Naive B cell (primary cell): ENCODE measurements at places on chromosomes 3 and 15.

DNA sequence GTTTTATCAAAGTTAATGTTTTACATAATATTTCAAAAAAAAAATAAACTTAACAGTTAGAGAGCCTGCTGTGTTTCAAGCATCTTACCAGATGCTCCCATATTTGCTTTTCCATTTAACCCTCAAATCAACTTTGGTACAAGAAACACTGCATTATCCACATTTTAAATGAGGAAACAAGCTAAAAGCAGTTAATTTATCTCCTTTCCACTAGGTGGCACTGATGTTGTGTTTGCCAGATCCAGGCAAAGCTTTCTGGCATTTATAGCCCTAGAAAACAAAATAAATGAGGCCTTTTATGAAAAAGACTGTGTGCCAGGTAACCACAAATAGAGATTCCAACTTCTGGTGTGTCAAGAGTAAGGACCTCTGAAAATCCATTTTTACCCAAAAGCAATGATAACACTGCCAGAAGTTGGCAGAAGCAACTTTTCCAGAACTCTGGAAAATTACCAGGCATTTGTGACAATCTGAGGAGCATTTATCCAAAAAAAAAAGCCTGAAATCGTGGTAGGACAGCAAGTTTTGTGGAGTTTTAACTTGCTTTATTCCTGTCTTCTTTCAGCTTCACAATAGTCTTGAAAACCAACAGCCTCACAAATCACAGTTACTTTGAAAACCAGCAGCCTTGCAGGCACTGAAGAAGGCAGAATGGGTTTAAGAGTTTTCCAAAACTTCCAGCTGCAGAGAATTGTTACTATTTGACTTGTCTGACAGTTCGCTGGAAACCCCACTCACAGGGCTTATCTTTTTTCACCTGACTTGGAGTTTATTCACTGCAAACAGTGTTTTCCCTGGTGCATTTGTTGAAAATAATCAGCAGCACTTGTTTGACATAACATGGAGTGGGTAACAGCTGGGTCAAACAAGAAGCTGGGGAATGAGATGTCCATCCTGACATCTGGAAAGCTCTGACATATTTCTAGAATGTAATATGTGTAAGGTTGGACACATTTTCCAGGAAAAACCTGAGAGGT, 9.2 kb downstream of the FAM162A start:
- peak; percentile 46 for DNase-seq

- no peak for DNase-seq
These were observed 659.1 kb downstream of the GRM7 start for GRCh38 chr3:7520059-7520458.

DNA sequence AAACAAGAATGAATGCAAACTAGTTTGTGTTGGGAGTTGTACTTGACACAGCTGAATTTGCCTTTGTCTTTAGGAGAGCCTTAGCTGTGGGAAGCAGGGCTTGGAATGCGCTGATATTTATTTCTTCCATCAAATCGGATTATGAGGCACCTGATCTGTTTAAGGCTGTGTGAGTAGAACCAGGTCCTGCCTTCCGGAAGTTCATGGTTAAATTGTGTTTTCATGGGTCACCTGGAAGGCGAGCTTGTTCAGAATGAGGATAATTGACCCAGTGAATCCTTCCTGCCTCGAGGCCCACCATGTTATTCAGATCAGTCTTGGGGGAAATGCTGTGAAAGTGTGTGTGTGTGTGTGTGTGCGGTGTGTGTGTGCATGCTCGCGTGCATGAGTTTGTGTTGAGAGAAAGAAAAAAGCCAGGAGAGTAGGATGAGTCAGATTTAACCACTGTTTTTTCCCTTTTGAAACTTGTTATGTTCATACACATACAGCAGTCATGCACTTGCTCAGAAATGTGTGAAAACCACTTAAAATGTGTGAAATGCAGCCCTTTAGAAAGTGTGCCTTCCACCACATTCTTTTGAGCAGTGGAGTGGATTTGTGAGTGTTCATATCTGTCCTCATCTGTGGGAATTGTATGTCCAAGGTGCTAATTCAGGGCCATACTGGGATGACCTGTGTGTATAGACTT, 36.7 kb downstream of the SMAD3 start:
- no peak for DNase-seq

- DNase-seq = no peak
These were observed 57.4 kb downstream of the ZBTB38 start for GRCh38 chr3:141425523-141426233.

GRCh38 chr3:186002884-186003472, 65.2 kb upstream of the TRA2B start:
- no peak for DNase-seq

- DNase-seq = no peak
These were observed 276.3 kb upstream of the DNAJC19 start for GRCh38 chr3:181265750-181266333.

GRCh38 chr3:16352428-16352827, 87.4 kb downstream of the OXNAD1 start:
- no peak for DNase-seq

DNA sequence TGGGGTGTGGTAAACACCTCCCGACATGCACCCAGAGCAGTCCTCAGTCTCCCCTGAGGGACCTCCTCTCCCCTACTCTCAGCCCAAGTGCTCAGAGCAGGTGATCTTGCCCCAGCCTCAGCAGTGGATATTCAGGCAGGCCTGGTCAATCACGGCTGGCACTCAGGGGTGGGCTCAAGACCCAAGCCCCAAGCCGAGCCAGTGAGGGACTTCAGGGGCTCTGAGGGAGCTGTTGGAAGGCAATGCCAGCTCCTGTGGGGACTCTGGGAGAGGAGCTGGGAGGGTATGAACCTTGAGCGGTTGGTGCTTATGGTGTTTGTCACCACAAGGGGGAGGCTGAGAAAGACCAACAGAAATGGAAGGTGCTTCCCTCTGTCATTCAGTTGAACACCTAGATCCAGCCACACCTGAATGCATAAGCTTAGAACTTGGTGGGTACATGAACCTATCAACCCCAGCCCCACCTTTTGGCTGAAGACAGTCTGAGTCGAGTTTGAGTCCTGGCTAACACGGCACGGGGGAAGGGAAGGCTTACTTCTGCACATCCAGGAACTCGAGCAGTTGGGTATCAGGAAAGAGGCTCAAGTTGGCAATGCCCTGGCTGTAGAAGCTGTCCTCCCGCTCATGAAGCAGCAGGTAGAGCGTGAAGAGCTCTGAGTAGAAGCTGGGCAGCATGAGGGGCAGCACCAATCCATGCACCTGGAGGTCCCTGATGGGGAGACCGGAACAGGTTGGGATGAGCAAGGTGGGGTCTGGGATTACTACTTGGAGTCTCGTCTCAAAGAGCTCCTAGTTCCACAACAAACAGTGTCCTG, 19.2 kb downstream of the ALS2CL start:
- no peak for DNase-seq

DNA sequence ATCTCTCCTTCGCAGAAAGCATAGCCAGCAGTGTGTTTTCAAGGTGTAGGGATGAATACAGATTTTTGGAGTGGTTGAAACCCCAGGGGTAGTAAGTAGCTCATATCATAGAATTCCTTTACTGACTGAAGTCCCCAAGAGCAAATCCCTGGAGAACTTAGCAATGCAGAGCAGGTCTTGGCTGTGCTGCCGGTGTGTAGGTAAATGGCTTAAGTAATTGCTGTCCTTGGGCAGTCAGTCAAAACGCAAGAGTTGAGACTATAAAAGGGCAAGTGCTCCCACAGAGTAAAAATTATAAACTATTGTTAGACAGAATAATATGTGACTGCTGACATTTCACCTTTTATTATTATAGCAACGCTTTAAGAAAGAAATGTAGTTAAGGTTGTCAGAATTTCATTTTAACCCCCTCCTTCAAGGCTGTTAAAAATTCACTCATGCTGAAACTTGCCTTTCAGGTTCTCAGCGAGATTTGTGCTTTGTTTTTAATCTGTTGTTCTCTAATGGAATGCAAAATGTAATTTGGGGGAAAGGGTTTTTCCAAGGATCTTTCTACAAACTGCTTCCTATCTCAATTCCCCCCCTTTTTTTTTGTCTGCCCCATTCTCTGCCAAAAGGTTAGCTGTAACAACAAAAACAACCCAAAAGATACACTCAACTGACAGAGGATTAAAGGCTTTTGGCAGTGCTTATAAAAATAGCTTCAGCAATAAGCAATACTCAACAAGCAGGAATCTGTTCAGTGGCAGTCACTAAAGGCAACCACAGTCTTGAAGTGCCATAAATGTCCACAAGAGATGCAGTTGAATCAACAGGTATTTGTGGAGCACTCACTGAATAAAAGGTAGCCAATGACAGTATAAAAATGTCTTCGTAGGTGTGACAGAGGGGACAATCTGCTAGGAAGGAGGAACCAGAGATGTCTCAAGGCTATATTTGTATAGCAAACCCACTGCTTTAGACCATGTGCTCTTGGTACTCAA, 105.3 kb downstream of the THRB start:
- no peak for DNase-seq

DNA sequence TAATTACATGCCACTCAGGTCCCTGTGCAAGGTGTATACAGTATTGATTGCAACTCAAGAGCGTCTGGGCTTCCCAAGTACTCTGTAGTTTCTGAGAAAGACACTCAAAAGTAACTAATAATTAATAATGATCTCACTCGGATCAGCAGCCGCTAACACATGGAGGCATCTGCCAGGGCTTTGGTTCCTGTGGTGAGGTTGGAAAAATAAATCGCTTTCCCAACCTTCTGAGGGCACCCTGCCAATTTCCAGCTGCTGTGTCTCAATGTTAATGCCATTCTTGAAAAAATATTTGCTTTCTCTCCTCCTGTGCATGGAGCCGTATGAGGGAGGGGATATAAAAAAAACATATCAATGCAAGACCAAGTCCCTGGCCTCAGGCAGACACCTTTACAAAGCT, 116.5 kb upstream of the SLC2A2 start:
- no peak for DNase-seq

DNA sequence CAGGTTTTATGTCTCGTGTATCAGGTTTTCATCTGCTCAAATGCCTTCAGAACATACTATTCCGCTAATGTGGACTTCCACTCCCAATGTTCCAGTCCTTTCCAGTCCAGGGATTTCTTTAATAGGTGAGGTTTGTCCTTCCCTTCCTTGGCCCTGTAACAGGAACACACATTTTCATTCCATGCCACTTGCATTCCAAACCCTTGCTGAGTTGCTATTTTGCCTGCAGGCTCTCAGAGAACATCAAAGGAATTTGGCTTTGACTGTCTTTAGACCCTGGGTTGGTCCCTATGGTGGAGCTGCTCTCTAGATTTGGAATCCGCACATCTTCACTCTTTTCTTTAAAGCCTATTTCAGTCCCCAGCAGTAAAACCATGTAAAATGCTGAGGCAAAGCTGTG, 12.3 kb upstream of the ALCAM start:
- no peak for DNase-seq

- no peak for DNase-seq
These were observed 27.2 kb upstream of the PIGZ start for GRCh38 chr3:196995646-196996355.

- DNase-seq = no peak
These were observed 14.1 kb upstream of the SH3BP5 start for GRCh38 chr3:15346516-15346915.

GRCh38 chr3:169100616-169101015, 562.9 kb downstream of the MECOM start:
- no peak for DNase-seq

DNA sequence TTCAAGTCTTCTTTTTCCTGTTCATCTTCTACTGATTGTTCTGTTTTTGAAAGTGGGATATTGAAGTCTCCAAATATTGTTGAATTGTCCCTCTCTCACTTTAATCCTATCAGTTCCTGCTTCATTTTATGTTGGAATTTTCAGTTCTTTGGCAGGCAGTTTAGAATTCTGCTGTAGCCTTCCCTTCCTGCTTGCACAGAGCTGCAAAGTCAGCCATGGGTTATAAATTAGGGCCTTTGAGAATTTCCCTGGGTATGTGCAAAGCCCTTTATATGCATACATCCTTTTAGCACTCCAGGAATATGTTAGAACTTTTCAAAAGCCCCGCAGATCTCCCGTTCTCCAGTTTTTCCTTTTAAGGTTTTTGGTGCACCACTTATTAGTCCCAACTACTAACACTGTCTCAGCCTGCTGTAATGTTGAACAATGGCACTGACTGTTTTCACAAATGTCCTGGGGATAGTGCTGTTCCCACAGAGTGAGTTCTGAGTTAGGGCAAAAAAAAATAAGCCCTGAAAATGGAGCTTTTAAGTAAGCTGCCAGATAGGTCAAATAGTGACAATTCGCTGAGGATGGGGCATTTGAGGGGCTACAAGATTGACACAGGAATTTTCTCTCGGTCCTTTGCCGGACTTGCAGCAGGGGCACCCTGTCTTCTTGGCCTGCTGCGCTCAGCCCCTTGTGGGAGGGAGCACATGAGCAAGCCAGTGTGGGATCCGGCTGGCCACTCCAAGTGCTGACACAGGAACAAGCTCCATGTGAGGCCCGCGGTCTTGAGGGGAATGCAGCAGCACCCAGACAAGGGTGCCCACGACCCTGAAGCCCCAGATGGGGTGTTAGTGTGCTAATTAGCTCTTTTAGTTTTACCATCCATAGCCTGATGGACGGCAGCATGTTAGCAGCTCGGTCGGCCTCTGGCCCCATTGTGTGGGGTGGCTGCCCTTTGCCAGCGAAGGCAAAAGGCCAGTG, 96.0 kb downstream of the VPS8 start:
- no peak for DNase-seq

DNA sequence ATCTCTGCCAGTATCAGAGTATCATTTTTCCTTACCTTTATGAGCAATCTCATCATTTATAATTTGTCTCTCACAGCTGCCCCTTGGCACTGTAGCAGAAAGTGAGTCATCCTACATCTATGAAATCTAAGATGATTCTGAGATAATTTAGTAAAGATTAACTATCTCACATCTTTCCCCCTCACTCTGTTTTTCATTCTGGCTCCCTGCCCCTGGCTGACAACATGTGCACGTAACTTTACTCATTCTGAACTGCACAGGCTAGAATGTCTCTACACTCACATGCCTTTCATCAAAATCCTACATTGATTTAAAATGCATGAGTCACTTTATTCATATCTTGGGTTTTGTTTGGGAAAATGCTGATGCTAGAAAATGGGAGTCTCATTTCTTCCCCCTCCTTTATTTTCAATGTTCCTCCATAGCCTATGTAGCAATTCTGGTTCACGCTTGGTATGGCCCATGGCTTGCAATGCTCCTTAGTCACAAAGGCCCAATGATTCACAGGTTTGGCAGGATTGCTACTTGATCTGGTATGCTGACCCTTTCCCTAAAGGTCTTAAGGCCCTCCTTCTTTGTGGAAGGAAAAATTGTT, 838.5 kb downstream of the TUSC7 start:
- DNase-seq = no peak

DNA sequence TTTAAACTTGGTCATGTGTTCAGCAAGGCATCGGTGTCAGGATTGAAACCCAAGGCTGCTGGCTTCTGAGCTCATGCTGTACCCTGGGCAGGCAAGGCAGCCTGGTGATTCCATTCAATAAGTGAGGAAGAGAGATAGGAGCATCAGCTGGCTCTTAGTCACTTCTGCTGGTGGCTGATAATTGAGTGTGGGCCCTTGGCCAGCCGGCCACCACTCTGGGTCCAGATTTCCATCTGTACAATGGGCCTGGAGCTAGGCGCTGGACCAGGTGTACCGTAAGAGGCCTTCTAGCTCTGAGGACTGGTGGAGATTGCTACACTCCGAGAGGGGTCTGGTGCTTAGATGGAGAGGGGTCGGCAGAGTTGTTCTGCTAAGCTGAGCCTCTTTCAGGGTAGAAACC, 4.3 kb downstream of the CD276 start:
- no peak for DNase-seq

- DNase-seq = no peak
These were observed 52.1 kb upstream of the IL12A start for GRCh38 chr3:159936541-159936940.

- DNase-seq = no peak
These were observed 28.5 kb downstream of the CRABP1 start for GRCh38 chr15:78368651-78369050.
